A549 (cell line): ENCODE measurements at places on chromosomes 2 and 18.

DNA sequence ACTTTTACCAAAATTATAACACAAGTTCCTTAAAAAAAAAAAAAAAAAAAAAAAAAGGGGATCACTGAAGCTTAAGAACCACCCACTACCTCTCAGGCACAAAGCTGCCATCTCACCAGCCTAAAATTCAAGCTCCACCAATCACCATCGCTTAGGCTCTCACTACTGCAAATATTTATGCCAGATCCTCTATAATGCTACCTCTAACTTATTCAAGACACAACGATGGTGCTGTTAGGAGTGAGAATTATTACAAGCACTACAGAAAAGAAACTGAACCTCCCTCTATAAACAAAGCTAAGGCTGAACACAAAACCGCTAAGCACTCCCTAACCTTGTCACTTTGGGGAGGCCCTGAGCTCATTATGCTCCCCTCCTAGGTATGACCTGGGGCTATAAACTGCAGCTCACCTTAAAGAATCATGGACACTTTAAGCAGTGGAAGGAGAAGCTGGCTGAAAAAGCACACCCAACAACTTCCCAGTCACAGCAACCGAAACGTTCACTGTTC, 3.6 kb downstream of the FZD5 start:
- DNase-seq: no peak

DNA sequence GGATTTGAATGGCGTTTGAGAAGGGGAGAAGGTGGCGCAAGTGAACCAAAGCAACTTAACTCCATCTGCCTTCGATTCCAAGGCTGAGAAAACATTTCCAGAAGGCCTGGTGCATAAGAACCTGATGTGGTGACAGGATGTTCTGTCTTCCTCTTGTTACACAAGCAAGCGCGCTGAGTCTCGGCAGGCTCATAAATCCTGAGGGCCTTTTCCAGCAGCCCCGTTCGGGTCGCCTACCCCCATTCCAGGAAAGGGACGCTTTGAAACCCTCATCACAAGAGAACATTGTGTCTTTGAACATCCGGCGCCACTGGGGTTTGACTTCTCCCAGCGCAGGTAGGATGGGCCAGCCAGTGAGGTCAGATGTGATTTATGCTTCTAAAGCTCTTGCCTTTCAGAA, 403.5 kb downstream of the SETBP1 start:
- no peak for DNase-seq

- peak; percentile 30 for DNase-seq
Observed at GRCh38 chr2:215435280-215435869, 493 bp downstream of the FN1 start.

- no peak for DNase-seq
Observed at GRCh38 chr2:185374878-185375277, 363.7 kb upstream of the FSIP2 start.

GRCh38 chr2:203804070-203804469, 63.5 kb upstream of the CTLA4 start:
- DNase-seq: no peak

DNA sequence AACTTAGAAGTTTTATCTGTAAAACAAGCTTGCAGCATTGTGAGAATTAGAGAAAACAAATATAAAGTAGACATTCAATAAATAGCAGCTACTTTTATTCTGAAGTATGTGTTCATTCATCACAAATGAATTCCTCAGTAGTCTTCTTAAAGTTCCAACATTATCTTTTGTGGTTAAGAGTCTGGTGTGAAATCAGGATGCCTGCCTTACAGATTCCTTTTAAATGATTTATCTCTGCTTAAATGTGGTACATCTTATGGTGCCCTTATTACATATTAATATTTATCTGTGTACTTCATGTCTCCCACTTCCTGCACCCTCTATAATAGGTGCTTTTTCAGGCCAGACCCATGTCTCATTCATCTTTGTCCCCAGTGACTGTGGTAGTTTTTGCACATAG, 595.0 kb downstream of the STK39 start:
- no peak for DNase-seq
